K562 (cell line): ENCODE measurements at places on chromosomes 4 and X. TPM values are rescaled to one million over a fixed set of nuclear protein-coding genes. Genes with fewer than 3 reads are reported as not detected.

DCX gene
- total RNA-seq: not detected in 2 replicates

PSAPL1 gene
- total RNA-seq: not detected in 2 replicates

CTAG2 gene
- total RNA-seq: 36.0 and 38.0 TPM in 2 replicates

SH3D19 gene
- 0.42 and 0.47 TPM in 2 replicates for total RNA-seq

SCRG1 gene
- total RNA-seq: not detected in 2 replicates

SERTM2 gene
- total RNA-seq: not detected in 2 replicates

AMTN gene
- total RNA-seq: not detected in 2 replicates

CDS1 gene
- total RNA-seq: 0.34 and 0.42 TPM in 2 replicates

CENPU gene
- 61.5 and 65.3 TPM in 2 replicates for total RNA-seq

CT45A6 gene
- not detected in 2 replicates for total RNA-seq

C4orf36 gene
- not detected in 2 replicates for total RNA-seq

P2RY4 gene
- not detected in 2 replicates for total RNA-seq

CTPS2 gene
- 13.9 and 14.1 TPM in 2 replicates for total RNA-seq

FHDC1 gene
- total RNA-seq: 0.16 and 0.18 TPM in 2 replicates

AKAP14 gene
- not detected in 2 replicates for total RNA-seq

GPRASP3 gene
- 1.1 and 1.8 TPM in 2 replicates for total RNA-seq

CPEB2 gene
- total RNA-seq: 3.0 and 3.2 TPM in 2 replicates

SPANXB1 gene
- total RNA-seq: not detected in 2 replicates

PFKFB1 gene
- 0.24 TPM in 1 of 2 replicates, not detected in the other for total RNA-seq

MAOB gene
- 0.09 and 0.13 TPM in 2 replicates for total RNA-seq

DACH2 gene
- total RNA-seq: not detected in 2 replicates

JADE3 gene
- total RNA-seq: 9.3 and 10.2 TPM in 2 replicates

NAT8L gene
- 9.5 and 11.0 TPM in 2 replicates for total RNA-seq

CCDC160 gene
- not detected in 2 replicates for total RNA-seq

USP17L28 gene
- not detected in 2 replicates for total RNA-seq

IBSP gene
- total RNA-seq: not detected in 2 replicates

LONRF3 gene
- 9.4 and 10.1 TPM in 2 replicates for total RNA-seq

GABRQ gene
- 1.8 and 2.3 TPM in 2 replicates for total RNA-seq

KLHL4 gene
- total RNA-seq: 0.09 and 0.16 TPM in 2 replicates

CLNK gene
- total RNA-seq: not detected in 2 replicates

GABRG1 gene
- 0.22 and 0.42 TPM in 2 replicates for total RNA-seq

INPP4B gene
- 0.11 and 0.22 TPM in 2 replicates for total RNA-seq

ATP8A1 gene
- 0.11 and 0.38 TPM in 2 replicates for total RNA-seq

SAGE1 gene
- total RNA-seq: 22.8 and 22.9 TPM in 2 replicates

MTNR1A gene
- not detected in 2 replicates for total RNA-seq

GLRB gene
- not detected in 2 replicates for total RNA-seq

MBNL3 gene
- 0.24 and 0.63 TPM in 2 replicates for total RNA-seq

LEF1 gene
- total RNA-seq: 32.5 and 35.4 TPM in 2 replicates

PALLD gene
- total RNA-seq: 0.35 and 0.89 TPM in 2 replicates

BBS12 gene
- 3.0 and 3.1 TPM in 2 replicates for total RNA-seq

HS3ST1 gene
- 0.02 TPM in 1 of 2 replicates, not detected in the other for total RNA-seq

PLP1 gene
- not detected in 2 replicates for total RNA-seq

MUC7 gene
- total RNA-seq: not detected in 2 replicates

SORCS2 gene
- total RNA-seq: 0.04 TPM in 1 of 2 replicates, not detected in the other

IL3RA gene
- total RNA-seq: not detected in 2 replicates
